ENCODE measurements at places on chromosomes 13 and 19. TPM values are rescaled to one million over a fixed set of nuclear protein-coding genes. Genes with fewer than 3 reads are reported as not detected.

CEACAM1 gene
- 33.4 TPM for total RNA-seq

DNA sequence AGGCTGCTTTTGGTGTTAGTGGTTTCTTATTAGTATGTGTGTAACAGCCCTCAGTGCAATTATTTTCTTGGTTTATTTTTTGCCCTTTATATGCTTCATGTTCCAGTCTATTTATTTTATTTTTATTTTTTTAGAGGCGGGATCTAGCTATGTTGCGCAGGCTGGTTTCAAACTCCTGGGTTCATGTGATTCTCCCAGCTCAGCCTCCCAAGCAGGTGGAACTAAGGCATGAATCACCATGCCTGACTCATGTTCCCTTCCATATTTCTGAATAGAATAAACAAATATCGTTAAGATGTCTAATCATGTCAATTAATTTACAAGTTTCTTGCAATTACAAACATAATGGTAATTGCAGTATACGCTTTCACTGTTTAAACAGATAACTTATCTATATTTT, 11.7 kb downstream of the SKA3 start:
- H3K36me3 ChIP-seq = no peaks in the 10 kb centered on the region
- no peak for DNase-seq
- no peak overlapping the region for H3K27ac ChIP-seq
- H3K27me3 ChIP-seq = no peaks in the 10 kb centered on the region
- no peak overlapping the region for H3K4me3 ChIP-seq

DNA sequence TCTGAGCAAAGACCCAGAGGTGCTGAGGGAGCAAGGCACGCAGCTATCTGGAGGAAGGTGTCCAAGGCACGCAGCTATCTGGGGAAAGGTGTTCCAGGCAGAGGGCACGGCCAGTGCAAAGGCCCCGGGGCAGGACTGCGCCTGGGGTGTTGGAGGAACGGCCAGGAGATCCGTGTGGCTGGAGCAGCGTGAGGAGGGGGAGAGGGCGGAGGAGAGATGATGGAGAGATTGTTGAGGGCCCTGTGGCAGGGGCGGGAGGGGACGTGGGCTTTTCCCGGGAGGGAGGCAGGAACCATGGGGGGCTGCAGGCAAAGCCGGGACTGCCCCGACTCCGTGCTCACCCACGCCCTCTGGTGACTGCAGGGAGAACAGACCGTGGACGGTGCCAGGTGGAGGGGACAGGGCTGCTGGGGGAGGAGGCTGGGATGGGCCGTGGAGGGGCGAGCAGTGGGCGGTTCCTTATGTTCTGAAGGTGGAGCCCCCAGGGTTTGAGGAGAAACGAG, 13.3 kb upstream of the MISP start:
- no peaks in the 10 kb centered on the region for H3K4me1 ChIP-seq
- no peaks in the 10 kb centered on the region for H3K36me3 ChIP-seq
- no peak overlapping the region for H3K27ac ChIP-seq

DNA sequence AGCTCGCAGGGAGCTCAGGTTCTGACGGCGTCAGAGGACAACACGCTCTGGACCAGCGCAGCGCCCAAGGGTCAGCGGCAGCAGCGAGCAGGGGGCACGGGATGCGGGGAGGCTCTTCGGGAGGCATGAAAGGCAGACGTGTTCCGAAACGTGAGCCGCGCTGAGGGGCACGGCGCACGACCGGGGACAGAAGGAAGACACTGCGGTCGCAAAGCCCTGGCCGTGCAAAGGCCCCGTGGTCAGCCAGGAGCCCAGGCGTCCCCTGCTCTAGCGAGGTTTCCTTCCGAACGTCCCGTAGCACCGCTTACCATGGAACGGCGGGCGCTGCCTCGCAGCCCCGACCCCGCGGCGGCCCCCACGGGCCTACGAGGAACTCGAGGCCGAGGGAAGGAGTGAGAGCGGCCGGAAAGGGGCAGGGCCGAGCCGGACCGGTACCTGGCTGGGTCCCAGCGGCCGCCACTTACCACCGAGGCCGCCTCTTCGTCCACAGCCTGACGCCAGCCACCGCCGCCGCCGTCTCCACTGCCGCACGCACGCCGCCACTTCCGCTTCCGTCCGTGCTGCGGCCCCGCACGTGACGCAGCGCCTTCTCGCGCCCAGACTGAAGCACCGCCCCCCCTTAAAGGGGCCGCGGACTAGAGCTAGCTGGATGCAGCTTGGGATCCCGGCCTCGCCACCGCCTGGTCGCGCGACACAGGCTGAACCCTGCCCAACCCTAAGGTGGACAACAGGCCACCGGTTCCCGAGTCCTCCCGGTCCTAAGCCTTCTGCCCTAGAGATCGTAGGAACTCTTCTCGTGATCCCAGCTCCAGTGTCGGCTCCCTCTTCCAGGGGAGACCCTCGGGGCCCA, 9.4 kb downstream of the ABHD17A start:
- H3K27ac ChIP-seq = peak overlapping the region; percentile 89
- H3K36me3 ChIP-seq = no peaks in the 10 kb centered on the region
- peak overlapping the region; percentile 76 for H3K4me3 ChIP-seq
- peaks cover 27% of the 10 kb centered on the region for H3K4me1 ChIP-seq
- peak; percentile 90 for DNase-seq

DNA sequence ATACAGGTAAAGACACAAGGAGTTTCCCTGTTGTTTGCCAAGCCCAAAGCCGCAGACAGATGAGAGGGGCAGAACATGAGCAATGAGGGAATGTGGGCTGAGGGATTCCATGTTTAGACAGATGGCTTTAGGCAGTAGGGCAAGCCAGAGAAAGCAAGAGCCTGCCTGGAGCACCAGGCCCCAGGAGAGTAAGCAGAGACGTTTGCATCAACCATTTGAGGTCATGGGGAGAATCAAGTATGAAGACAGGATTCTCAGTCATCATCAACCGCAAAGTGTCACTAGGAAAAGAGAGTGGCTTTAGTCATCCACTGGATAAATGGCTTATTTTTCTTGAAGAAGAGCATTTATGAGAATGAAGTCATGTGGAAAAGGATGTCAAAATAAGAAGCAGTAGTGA, 184.7 kb downstream of the COG6 start:
- DNase-seq = no peak
- no peaks in the 10 kb centered on the region for H3K4me1 ChIP-seq
- no peaks in the 10 kb centered on the region for H3K27me3 ChIP-seq
- no peak overlapping the region for H3K4me3 ChIP-seq
- H3K27ac ChIP-seq = no peak overlapping the region
- no peaks in the 10 kb centered on the region for H3K36me3 ChIP-seq

PRSS57 gene
- total RNA-seq = not detected

VSIG10L gene
- 1.8 TPM for total RNA-seq

UBE2L5 gene
- total RNA-seq = 0.98 TPM

Measured in breast epithelium (tissue), 4 donors.